Psoas muscle (tissue), 8 donors: ENCODE measurements at places on chromosomes 11 and 22. TPM values are rescaled to one million over a fixed set of nuclear protein-coding genes. Genes with fewer than 3 reads are reported as not detected.

TRIM66 gene
- 2.0 TPM for total RNA-seq

C11orf42 gene
- total RNA-seq, result not detected

FGF4 gene
- not detected for total RNA-seq

PRR33 gene
- 2.3 TPM for total RNA-seq

GRCh38 chr22:35226958-35227647 lies 30.2 kb upstream of the HMGXB4 start:
- no peak for DNase-seq

DNA sequence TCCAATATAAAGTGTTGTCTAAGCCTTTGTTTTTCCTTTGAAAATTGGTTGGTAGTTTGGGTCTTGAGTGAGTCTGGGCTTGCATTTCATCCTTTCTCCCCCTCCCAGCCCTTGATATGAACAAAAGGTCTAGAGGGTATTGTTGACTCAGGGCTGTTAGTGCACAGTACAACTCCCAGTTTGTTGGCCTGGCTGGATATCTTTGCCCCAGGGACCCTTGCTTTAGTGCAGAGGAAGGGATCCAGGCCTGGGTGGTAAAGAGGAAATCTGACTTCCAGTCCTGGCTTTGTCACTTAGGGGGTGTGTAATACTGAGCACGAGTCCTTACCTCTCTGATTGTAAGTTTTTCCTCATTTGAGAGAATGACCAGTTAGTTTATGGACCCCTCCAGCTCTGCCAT lies 330.4 kb downstream of the TMEM135 start:
- DNase-seq, result no peak

GRCh38 chr11:15886866-15887265 lies 469.5 kb downstream of the SOX6 start:
- no peak for DNase-seq

DNA sequence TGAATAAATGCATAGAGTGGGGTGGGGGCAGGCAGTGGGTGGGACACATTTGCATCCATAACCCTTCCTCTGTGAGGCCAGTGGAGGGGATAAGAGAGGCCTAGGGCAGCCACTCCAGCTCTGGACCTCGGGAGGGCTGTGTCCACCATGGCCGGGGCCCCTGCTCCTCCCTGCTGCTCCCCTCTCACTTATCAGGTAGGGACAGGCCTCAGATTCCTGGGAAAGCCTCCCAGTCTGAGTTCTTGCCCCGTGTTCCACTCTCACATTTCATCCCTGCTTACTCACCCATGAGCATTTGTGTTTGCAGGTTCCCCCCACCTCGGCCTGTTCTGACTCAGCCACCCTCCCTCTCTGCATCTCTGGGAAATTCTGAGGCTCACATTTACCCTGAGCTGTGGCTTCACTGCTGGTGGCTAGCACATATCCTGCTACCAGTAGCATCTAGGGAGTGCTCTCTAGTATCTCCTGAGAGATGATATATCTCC lies 128.7 kb upstream of the TOP3B start:
- no peak for DNase-seq

GRCh38 chr11:67278939-67279588 lies 10.0 kb upstream of the ANKRD13D start:
- peak; percentile 6 for DNase-seq

DNA sequence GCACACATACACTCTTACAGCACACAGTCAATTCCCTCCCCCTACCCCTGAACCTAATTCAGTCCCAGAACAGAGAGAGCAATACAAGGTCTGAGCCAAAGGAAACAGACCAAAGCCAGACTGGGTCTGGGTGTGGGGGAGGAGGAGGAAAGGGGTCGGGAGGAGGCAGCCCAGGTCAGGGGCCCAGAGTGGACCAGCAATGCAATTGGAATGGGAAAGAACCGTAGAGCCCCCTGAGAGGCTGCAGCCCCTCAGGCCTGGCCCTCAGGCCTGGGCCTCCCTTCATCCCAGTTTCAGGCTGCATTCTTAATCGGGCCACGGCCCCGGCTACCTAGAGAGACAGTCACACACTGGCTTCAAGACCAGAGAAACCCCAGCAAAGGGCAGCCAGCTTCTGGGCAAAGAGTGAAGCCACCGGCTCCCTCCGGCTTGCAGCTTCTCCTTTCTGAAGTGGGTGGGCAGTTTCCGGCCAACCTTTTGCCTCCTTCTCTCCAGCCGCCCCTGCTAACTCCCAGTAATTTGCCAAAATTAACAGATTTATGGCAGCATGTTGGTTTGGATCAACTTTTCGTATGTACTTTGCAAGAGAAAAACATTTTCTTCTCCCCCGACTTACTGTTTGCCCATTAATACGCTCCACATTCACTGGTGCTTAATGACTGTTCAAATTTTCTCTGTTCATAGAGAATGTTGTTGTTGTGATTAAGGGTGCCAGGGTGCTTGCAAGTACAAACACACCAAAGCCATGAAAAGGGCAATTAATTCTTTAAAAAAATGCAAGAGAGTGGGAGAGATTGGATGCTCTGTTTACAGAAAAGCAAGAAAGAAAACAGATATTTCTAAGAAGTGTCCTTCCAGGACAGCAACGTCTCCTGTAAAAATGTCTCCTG lies 488.3 kb downstream of the MN1 start:
- DNase-seq, result no peak

GRCh38 chr11:34318111-34319037 lies 39.4 kb downstream of the ABTB2 start:
- DNase-seq, result no peak

- DNase-seq, result no peak
These were observed 27.5 kb downstream of the ADAMTS8 start for GRCh38 chr11:130400781-130401483.
